Renal pelvis (tissue), 12 donors: ENCODE measurements at places on chromosomes 13 and 19. TPM values are rescaled to one million over a fixed set of nuclear protein-coding genes. Genes with fewer than 3 reads are reported as not detected.

DNA sequence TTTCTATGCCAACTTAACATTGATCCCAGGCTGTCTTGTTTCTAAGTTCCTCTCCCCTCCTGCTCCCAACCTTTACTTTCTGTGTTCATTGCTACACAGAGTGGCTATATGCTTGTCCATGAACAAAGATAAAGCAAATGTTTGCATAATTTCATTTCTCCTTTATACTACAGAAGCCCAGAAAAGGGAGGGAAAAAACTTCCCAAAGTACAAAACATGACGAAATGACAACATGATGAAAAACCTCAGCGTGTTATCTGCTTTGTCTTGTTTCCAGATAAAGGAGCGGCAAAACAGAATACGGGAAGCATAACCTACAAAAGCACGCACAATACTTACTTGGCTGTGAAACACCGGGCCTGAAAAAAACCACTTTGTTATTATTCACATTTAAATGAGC lies 336.8 kb downstream of the DNAJC15 start:
- no peak for DNase-seq

- no peak for DNase-seq
Measured at GRCh38 chr19:38028913-38029510, 122.0 kb downstream of the SIPA1L3 start.

GRCh38 chr13:89936256-89936655 lies 1411.2 kb upstream of the MIR17HG start:
- no peak for DNase-seq

DNA sequence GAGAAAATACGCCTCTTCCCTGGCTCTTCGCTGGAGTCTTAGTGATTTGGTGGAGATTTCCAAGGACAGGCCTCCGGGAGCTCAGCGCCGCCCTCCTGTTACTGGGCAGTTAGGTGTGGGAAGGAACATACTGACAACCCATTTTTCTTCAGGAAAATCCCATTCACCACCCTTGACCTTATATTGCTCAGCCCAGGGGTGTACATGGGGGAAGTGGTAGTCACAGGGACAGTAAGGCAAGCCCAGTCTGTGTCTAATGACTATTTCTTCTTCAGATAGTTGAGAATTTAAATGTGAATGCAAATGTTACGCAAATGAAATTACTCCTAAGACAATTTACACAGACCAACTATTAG lies 119.4 kb downstream of the UQCRFS1 start:
- no peak for DNase-seq

- DNase-seq: no peak
Measured at GRCh38 chr13:92512852-92513251, 713.8 kb upstream of the GPC6 start.

GRCh38 chr19:10724573-10725071 lies 6.7 kb downstream of the DNM2 start:
- no peak for DNase-seq

DNA sequence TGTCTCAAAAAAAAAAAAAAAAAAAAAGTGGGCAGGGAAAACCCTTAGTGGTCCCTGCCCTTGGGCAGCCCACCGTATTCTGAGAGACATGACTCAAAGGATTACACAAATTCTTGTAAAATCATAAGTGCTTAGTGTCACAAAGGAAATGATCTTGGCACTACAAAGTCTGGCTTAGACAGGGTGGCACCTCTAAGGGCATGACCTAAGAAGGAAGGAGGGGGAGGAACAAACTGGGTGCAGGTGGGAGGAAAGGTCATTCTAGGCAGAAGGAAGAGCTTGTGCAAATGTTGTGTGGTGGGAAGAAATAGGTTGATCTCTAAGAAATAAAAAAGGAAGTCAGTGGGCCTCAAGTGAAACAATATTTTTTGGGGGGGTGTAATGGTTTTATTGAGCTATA lies 10.4 kb downstream of the PNPLA6 start:
- no peak for DNase-seq

The SLITRK6 gene
- 9.9 TPM for polyA plus RNA-seq

The OR7D2 gene
- polyA plus RNA-seq: 2.0 TPM
